NCI-H2081 (cell line): ENCODE measurements at places on chromosomes 13 and 19.
A peak's percentile ranks its signal among the peaks of the same experiment; 100 is the strongest.

GRCh38 chr19:17235971-17236777, 9.5 kb downstream of the NR2F6 start:
- DNase-seq: peak; percentile 75

- DNase-seq: no peak
These were observed 20.1 kb downstream of the PCCA start for GRCh38 chr13:100108913-100109507.

DNA sequence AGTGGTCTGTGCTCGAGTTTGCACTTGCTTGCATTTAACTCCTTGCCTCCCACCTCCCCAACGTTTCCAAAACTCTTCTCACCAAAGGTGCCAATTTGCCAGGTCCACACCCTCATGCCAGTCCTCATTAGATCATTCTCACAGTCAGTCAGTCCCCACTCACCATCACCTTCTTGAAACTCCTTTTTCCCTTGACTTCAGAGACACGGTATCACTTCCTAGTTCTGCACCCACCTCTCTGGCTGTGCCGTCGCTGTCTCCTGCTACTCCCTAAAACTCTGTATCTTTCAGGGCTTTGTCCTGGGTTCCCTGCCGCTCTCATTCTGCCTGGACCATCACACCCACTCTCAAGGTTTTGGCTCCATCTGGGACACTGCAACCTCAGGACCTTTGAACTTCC, 19.6 kb downstream of the OLFM2 start:
- DNase-seq: no peak

DNA sequence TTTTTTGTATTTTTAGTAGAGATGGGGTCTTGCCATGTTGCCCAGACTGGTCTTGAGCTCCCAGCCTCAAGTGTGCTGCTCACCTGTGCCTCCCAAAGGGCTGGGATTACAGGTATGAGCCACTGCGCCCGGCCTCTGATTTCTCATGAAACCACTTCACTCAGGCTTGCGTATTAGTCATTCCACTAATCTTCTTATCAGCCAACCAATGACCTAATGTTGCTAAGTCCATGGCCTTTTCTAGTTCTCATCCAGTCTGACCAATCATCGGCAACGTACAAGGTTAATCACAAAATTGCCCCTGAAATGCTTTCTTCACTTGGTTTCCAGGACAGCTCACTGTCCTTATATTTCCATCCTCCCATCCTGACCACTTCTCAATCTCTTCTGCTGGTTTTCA, 605.3 kb upstream of the SLC10A2 start:
- no peak for DNase-seq

DNA sequence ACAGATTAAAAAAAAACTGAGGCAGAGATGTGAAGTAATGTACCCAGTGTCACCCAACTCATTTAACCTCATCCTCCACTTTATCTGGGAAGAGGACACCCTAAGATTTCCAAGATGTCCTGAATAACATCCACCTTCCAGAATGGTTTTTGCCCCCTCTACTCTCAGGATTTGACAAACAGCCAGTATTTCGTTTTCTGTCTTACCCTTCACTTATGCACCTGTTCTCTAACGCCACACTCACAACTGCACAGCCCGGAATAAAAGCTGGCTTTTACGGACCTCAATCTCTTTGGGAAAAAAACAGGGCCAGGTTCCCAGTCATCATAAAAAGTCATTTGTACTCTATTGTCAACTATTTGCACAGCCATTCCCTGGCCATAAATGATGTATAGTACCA, 21.2 kb upstream of the CEACAM6 start:
- no peak for DNase-seq

DNA sequence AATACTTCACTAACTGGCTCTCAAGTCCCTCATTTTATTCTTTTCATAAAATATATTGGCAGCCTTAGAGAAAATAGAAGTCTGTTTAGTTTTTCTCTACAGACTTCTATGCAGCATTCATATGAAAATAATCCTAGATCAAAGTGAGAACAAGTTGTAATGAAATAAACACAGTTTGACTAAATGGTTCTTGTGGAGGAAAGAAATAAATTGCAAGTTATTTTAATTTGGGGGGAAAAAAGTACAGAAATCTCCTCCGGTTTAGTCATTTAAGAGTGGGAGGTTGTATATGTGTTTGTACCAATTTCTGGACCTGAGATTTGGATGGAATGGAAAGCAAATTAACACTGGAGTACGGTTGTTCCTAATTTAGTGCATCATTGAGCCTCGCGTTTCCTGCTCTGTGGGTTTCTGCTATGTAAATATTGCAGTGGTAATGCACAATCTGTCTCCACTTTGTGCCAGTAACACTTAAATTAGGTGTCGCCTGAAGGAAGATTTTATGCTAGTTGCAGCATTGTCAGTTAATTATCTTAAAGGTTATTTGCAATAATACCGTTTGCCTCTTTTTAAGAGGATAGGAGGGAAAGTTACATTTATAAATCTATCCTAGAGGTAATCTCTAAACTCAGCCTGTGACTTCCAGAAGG, 100.2 kb downstream of the ZIC5 start:
- DNase-seq: peak; percentile 83

DNA sequence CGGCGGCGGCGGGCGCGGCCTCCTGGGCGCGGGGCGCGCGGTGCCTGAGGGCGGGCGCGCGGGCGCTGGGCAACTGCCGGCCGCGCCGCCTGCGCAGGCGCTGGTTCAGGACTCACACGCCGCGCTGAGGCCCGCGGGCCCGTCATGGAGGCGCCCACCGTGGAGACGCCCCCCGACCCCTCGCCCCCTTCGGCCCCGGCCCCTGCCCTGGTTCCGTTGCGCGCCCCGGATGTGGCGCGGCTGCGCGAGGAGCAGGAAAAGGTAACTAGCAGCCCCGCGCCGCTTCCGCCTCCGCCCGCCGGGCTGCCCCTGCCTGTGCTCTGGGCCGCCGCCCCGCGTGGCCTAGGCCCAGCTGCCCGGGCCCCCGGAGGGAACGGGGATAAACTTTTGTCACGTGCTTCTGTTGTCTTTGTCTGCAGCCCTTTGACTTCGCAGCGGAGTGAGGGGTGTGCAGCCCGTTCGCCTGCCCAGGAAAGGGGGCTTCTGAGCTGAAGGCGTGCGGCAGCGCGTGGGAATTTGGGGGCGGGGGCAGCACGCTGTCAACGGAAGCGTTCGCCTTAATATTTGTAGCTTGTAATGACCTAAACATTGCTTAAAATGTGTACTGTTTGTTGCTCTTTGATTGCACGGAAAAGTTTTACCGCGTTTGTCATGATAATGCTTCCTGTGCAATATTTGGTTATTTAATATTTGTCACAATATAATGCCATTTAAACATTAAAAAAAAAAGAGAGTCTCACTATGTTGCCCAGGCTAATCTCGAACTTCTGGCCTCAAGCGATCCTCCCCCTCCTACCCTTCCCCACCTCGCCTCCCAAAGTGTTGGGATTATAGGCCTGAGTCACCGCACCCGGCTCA, 594 bp downstream of the URI1 start:
- peak; percentile 50 for DNase-seq

GRCh38 chr13:43478211-43478610, 308.6 kb downstream of the ENOX1 start:
- no peak for DNase-seq

- peak; percentile 47 for DNase-seq
These were observed 728.4 kb downstream of the SLITRK1 start for GRCh38 chr13:83153848-83154247.

GRCh38 chr19:18883526-18884304, 12.2 kb downstream of the CERS1 start:
- DNase-seq: no peak

DNA sequence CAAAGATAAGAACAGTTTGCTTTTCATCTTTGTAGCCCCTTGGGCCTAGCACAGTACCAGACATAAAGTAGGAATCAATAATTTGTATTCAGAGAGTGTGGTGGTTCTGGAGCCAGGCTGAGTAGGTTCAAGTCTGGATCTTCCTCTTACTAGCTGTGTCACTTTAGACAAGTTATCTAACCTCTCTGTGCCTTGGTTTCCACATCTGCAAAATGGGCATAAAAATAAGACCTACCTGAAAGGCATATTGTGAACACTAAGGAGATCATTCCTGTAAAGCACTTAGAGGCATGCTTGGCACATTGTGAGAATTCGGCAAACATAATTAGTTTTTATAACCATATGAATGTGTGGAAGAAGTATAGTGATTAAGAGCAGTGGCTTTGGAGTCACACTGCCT, 95.8 kb downstream of the MBNL2 start:
- no peak for DNase-seq

- DNase-seq: no peak
These were observed 94.3 kb upstream of the PABPC3 start for GRCh38 chr13:25001476-25002206.

- no peak for DNase-seq
These were observed 78.1 kb downstream of the CHST8 start for GRCh38 chr19:33699754-33700407.

DNA sequence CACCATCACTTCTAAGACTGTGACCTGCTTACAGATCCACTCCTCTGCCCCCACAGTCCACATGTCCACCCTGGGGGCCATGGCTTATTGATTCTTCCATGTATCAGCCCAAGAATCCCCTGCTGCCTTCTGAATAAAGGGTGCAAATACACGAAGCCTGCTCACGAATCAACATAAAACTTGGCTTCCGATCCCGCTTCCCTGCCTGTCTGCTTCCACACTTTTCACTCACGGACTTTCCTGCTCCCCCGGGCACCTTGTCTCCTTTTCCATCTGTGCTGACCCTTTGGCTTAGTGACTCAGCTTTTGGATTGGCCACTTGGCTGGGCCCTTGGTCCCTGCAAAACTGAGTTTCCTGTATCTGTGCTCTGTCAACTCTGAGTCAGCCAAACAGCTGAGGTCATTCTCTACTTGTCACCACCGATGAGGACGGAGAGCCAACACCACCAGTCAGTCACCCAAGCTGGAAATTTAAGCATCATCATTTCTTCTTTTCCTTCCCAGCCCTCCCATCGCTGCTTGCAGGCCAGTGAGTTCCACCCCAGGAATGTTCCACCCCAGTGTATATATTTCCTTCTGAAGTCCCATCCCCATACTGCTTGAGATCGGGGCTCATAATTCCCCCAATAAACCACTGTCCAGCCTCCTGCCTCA, 11.4 kb upstream of the USP12 start:
- DNase-seq: no peak

DNA sequence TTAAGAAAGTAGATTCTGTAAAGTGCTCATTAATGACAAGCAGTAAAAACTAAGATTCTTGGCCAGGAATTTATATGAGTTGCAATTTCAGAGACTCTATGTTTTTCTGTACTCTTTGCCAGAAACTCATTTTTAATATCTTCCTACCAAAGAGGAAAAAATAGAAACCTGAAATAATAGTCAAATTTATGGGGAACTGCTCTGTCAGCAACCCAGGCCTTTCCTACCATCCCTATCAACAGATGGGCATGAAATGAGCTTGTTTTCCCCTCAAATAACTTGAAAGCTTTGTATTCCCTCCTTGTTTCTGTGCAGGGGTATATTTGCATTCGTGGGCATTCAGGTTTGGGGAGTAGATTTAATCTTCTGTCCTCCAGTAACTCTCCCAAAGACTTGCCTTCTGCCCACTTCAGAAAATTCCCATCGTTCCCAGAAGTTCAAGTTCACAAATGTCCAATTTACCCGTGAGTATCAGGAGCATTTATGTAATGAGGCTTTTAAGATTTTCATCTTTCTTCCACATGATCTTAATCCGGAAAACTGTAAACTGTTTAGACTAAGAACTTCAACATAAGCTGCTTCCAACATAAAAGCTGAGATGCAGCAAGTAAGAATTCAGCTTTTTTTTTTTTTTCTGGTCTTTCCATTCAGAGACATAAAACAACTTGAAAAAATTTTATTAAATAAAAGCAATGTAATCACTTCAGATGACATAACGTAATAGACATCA, 363.1 kb downstream of the EFNB2 start:
- no peak for DNase-seq
